ENCODE measurements at places on chromosomes 6 and 20.

- DNase-seq: no peak
These were observed 31.5 kb downstream of the SULF2 start for GRCh38 chr20:47753576-47754387.

DNA sequence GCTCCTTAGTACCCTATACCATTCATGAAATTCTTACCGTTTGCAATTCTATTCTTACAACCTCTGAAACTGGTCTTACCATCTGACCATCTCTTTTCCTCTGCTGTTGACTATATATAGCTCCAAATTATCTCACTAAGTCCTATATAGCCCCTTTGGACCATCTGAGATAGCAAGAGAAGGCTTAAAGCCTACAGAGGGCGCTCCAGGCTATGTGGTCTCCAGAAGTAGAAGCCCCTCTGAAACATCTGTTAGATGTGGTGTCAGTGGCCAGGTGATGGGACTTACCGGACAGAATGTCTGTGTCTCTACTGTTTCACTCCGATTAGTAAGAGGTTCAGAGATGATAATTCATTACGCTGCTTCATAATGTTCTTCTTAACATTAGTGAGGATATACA, 140.7 kb upstream of the BMP2 start:
- DNase-seq: no peak

DNA sequence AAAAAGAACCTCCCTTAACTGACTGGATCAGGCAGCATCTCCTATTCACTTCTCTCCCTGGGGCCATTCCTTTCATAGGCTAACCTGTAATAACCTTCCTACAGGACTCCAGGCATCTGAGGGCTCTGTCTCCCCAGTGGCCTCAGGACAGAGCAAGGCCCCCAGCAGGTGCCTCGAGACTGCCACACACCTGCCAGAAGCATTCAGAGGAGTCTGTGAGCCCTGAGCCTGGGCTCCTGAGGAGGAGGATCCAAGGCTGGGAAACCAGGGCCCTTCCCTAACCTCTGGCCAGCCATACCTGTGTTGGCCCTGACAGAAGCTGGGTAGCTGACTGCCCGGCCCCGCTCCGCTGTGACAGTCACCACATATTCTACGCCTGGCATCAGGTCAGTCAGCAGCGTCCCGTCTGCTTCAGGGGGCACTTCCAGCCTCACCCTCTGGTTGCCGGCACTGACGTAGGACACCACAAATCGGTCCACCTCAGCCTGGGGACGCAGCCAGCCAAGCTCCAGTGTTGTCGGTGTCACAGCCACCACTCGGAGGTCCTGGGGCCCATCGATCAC, 20.6 kb downstream of the TNXB start:
- DNase-seq: no peak

DNA sequence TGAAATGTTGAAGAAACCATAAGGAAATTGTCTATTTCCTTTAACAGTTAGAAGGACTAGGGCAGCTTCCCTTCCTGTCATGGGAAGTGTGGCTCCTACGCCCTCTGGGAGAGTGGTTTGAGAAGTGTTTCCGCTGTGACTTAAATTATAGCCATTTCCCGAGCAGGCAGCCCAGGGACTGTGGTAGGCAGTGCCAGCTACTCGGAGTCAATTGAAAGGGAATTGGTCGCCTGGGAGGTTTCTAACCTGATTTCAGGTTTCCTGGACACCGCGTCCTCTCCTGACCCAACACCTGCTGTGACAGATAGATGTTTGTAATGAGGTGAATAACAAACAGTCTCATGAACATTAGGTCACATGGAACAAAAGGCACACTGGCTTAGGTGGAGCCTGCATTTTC, 256.1 kb upstream of the PLCB4 start:
- DNase-seq: no peak

- no peak for DNase-seq
These were observed 66.1 kb upstream of the EMILIN3 start for GRCh38 chr20:41432746-41433145.

- no peak for DNase-seq
These were observed 427.9 kb downstream of the CD83 start for GRCh38 chr6:14545496-14545895.

- no peak for DNase-seq
These were observed 1.9 kb downstream of the MAPK14 start for GRCh38 chr6:36029464-36029863.

DNA sequence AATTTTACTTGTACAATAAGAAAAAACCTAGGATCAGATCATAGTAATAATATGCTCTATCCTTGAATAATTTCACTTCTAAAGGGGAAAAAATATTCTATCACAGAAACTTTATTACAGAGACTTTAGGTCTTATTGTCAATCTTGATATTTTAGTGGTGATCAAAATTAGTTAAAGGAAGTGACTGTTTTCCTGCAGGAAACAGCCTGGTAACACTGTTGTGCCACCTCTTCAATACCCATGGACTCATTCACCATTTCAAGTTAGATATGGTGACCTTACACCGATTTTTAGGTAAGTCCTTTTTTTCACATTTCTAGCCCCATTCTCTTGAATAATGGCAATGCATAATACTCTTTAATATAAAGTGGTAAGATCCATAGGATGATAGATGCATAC, 99.2 kb downstream of the MTFR2 start:
- no peak for DNase-seq

DNA sequence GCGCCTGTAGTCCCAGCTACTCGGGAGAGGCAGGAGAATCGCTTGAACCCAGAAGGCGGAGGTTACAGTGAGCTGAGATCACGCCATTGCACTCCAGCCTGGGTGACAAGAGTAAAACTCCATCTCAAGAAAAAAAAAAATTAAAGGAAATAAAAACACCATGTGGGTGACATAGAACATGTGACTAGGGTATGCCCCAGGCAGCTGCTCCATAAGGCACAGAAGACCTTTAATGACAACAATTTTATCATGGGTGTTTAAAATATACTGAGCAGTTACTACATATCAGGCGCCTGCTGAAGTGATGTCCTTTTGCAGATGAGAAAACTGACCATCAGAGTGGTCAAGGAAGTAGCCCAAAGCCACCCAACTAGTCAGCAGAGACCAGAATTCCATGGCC, 8.0 kb downstream of the PEDS1 start:
- DNase-seq: no peak

DNA sequence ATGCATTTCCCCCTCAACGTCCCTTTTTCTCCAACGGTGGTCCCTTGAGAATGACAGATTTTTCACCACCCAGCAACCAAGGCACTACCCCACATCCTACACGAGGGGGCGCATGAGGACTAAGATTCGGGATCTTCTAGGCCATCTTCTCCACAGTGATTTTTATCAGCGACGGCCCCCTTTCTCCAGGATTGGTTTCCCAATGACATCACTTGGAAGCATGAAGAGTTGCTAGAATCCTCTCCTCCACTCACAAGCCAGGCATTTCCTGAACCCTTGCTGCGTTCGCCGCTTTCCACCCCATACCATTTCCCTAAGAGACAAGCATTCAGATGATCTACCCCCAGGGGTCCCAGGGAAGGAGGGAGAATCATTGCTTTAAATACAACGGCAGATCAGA, 252.0 kb downstream of the HIVEP2 start:
- DNase-seq: no peak

DNA sequence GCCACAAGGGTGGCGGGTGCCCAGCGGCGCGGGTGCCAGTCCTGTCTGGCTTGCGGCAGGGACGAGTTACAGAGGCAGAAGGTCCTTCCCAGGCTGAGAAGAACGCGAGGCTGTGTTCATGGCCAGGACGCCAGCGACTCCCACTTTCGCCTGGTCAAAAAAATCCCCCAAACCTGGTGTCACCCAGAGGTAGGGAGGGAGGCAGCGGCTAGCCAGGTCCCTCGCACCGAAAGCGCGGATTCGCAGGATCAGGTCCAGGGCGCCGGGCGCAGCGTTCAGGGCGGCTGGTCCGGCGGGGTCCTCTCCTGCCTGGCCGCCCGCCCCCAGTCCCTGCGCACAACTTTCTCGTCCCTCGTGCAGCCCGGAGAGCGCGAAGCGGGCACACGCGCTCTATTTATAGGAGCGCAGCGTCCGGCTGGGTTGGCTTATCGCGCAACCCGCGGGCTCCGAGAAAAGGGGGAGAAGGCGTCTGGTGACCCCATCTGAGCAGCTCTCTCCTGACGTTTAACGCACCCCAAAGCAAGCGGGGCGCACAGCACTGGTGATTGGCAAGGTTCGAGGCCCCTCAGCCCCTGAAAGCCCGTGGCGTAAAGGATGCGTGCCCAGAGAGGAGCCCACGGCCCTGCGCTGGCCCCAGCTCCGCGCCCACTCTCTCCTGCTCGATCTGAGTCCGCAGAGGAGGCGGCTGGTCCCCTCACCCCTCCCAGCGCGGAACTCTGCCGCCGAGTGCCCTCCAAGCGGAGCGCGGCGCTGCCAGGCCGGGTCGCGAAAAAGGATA, 519 bp downstream of the CBLN4 start:
- no peak for DNase-seq

- no peak for DNase-seq
These were observed 806.1 kb upstream of the MAP3K7 start for GRCh38 chr6:91392951-91393350.

- DNase-seq: no peak
These were observed 4.8 kb downstream of the COL19A1 start for GRCh38 chr6:69871107-69871506.

- no peak for DNase-seq
These were observed 40.7 kb downstream of the PRR18 start for GRCh38 chr6:166267526-166267925.

DNA sequence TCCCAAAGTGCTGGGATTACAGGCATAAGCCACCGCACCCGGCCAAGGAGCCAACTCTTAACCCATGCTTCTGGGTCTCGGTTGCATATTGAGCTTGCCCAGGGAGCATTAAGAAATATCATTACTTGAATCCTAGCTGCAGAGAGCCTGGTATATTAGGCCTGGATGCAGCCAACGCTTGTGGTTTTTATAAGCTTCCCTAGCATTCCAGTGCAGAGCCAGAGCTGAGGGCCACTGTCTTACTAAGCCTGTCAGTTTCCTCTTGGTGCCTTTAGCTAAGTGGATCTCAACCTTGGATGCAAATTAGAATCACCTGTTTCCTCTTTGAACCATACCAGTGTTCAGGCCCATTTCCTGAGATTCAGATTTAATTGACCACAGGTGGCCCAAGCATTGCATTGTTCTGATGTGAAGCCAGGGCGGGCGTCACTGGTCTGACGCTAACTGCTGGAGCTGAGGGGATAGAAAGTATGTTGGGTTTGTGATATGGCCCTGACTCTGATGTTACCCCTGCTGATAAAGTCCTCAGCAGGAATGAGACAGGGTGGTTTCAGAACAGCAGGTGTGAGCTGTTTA, 76.3 kb downstream of the BTBD3 start:
- peak; percentile 49 for DNase-seq

GRCh38 chr6:79403563-79403962, 133.7 kb downstream of the LCA5 start:
- DNase-seq: no peak

- no peak for DNase-seq
These were observed 89.0 kb downstream of the IPCEF1 start for GRCh38 chr6:154267508-154268106.

- no peak for DNase-seq
These were observed 29.7 kb downstream of the CEP162 start for GRCh38 chr6:84197708-84198107.

DNA sequence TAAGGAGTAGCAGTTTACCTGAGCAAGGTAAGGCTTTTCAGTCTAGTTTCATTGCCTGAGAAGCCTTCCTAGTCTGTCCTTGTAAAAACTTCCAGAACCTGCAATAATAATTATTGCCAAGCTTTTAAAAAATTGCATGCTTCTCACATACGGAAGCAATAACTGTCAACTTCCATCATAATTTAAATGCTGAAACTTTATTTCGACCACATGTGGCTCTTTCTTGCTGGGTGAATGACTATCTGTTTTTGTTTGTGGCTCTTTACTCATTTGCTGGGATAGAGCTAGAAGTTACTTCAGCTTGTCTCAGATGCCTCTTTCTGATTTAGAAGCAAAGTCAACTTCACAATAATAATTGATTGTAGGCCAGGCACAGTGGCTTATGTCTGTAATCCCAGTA, 95.9 kb upstream of the COL21A1 start:
- DNase-seq: no peak

DNA sequence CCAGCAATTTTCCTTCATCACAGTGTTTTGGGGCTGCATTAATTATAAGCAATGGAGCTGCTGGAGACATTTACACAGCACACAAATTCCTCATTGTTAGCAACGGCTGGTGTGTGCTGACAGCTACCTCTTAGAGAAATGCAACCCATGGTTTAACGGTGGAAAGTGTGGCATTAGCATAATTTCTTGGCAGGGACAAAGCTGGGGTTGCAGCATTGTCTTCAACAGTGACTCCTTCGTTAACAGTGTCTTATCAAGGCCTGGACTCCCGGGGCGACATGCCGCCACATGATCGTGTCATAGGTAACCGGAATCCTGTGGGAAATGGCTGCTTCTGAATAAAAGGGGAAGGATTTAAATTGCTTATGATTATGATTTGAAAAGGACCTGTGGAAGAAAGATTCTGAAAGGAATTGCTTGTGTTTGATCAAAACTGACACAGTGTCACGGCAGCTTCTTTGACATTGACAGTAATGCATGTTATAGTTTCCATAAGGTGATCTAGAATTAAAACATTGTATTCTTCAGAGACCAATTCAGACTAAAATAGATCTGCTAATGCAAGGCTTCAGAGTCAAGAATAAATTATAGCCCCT, 128.0 kb downstream of the UST start:
- DNase-seq: no peak

Measured in vagina (tissue), 2 donors.